ENCODE measurements at places on chromosomes 16 and 17. TPM values are rescaled to one million over a fixed set of nuclear protein-coding genes. Genes with fewer than 3 reads are reported as not detected.
A peak's percentile ranks its signal among the peaks of the same experiment; 100 is the strongest.

DNA sequence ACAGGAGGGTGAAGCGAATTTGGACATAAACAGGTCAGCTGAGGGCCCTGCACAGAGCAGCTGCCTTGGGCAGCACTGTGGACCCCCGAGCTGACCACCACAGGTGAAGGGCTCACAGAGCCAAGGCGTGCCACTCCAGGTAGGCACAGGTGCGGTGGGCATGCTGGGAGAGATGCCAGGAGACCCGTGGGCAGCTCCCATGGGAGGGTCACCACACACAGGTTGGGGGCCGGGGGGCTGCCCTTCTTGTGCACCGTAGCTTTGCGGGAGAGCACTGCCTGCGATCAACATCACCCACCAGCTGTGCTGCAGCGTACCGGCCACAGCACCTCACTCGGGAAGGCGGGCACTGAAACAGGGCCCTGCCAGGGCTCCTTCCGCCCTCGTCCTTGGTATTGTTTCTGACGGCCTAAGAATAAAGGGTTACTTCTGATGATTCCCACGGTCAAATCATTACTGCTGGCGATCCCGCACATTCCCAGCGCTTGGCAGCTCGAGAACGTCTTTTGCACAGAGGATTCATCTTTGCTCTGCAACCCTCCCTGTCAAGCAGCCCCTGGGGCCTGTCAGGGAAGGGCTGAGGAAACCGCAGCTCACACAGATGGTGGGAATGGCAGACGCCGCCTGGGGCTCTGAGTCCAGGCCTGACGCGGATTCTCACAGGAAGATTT is 181.7 kb downstream of the BANP start:
- no peak overlapping the region for H3K4me3 ChIP-seq
- no peaks in the 10 kb centered on the region for H3K27me3 ChIP-seq
- no peak for DNase-seq
- H3K4me1 ChIP-seq, result no peaks in the 10 kb centered on the region
- no peak overlapping the region for H3K27ac ChIP-seq

DNA sequence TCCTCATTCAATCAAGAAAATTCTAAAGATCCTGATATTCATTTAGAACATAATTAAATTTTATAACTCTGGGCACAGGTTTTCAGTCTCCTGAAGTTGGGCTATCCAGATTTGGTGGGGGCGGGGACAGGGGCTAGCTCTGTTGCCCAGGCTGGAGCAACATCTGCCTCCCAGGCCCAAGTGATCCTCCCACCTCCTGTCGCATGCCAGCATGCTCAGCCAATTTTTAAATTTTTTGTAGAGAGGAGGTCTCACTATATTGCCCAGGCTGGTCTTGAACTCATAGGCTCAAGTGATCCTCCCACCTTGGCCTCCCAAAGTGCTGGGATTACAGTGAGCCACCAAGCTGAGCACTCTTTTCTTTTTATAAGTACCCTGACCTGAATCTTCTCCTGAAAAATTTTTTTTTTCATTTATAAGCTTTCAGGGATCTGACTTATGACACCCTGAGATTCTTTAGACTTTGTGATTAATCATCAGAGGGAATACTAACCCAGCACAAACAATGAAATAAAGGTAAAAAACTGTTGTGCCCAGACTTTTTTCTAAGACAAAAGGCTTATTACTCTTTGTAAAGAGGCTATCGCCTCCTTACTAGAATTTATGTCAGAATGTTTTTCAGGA is 62.6 kb downstream of the TUBD1 start:
- H3K27me3 ChIP-seq, result no peaks in the 10 kb centered on the region
- H3K27ac ChIP-seq, result peak overlapping the region; percentile 75
- peaks cover 12% of the 10 kb centered on the region for H3K4me1 ChIP-seq
- no peaks in the 10 kb centered on the region for H3K36me3 ChIP-seq
- DNase-seq, result no peak

DNA sequence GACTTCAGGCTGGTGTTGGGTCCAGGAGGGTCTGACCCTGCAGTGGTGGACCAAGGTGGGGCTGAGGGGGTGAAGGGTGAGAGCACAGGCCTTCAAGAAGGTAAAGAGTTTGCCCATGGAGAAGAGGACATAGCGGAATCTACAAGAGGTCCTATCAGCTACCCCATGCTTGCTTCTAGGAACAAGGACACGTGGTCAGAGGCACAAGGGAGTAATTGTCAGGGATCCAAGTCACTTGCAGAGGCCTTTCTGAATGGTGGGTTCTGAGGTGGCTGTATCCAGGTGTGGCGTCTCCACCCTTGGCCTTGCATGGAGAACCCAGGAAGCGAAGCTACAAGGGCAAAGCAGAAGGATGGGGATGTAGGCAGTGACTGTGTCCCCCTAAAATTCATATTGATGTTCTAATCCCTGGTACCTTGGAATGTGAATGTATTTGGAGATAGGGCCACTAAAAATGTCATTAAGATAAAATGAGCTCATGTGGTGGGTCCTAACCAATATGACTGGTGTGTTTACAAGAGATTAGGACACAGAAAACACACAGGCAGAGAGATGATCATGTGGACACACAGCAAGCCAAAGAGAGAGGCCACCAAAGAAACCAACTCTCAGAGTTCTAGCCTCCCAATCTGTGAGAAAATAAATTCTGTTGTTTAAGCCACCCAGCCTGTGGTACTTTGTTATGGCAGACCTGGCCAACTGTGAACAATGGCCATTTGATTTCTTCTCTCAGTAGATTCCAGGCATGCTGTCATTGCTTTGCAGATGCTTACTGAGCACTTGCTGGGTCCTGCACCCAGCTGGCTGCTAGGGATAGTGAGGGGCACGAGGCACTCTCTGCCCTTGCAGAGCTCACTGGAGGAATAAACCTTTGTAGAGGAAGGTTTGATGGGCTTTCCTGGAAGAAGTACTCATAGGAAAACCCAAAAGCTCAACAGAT is 75.8 kb downstream of the UTP18 start:
- H3K4me3 ChIP-seq, result no peak overlapping the region
- no peak for DNase-seq
- H3K4me1 ChIP-seq, result no peaks in the 10 kb centered on the region
- no peak overlapping the region for H3K27ac ChIP-seq

DNA sequence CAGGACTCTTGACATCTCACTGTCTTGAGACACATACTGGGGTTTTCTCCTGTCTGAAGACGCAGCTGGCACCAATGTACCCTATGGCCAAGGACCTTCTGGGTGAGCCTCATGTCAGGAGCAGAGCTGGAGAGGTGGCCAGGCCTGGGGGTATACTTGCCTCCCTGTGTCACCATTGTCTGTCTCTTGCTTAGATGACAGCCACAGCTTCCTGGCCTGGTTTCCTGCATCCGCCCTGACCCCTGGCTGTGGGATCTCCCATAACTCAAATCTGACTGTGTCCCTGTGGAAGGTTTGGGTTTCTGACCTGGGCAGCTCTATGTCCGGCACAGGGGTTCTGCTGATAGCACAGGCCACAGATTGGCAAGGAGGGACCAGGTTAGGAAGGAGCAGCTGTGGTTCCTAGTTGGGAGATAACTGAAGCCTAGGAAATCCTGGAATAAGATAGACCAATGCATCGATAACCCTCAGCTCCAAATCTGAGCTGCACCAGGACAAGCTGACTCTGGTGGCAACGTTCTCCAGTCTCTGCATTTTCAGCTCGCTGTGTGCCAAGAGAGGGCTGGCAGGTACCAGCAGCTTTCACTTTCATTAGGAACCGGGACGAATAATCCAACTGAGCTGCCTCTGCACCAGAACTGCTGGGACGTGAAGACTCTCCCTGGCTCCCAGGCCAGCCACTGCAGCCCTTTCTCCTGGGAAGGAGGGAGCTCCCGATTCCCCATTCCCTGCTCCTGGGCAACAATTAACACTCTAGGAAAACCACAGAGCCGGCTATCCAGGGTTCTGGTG is 5.0 kb downstream of the DEXI start:
- peak overlapping the region; percentile 33 for H3K27ac ChIP-seq
- peak overlapping the region; percentile 91 for H3K4me3 ChIP-seq
- H3K27me3 ChIP-seq, result no peaks in the 10 kb centered on the region
- DNase-seq, result no peak
- H3K4me1 ChIP-seq, result peaks cover 58% of the 10 kb centered on the region

GRCh38 chr17:82350182-82351030 is 8.6 kb upstream of the TEX19 start:
- DNase-seq, result no peak
- no peak overlapping the region for H3K27ac ChIP-seq
- no peaks in the 10 kb centered on the region for H3K27me3 ChIP-seq

DNA sequence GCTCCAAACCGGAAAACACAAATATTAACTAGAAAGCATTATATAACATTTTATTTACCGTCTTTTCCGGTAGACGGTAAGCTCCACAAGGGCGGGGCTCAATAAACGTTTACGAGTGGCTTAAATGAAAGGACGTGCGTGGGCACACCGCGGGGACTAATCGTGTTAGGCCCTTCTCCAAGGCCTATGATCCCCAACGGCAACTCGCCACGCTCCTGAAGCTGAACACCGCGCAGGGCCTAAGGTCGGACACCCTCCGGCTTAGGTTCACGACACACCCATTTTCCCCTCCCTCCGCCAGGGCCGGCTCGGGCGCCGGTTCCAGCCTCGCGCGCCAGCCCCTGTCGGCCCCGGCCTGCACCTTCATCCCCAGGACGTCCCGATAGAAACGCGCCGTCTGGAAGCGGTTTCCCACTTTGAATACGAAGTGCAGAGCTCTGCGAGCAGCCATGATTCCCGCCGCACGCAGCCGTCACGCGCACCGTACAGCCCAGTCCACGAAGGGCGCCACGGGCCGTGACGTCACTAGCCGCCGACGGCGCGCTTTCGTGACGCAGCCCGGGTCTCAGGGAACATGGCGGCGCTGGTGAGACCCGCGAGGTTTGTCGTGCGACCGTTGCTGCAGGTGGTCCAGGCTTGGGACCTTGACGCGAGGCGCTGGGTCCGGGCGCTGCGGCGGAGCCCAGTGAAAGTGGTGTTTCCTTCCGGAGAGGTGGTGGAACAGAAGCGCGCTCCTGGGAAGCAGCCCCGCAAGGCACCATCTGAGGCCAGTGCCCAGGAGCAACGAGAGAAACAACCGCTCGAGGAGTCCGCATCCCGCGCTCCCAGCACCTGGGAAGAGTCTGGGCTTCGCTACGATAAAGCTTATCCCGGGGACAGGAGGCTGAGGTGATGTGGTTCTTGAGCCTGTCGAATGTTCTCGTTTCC is at the start of the genes GLOD4 and MRM3:
Gene GLOD4, minus strand, starts transcription at position 476 of the 927 bp plus-strand sequence. Its CDS starts 25 bp downstream, at position 451.
Gene MRM3, plus strand, starts transcription at position 549 of the 927 bp plus-strand sequence. Its CDS starts 26 bp downstream, at position 575.
- no peaks in the 10 kb centered on the region for H3K27me3 ChIP-seq
- H3K27ac ChIP-seq, result peak within 1 kb of the TSS; percentile 79
- H3K4me3 ChIP-seq, result peak within 1 kb of the TSS; percentile 84
- peaks cover 12% of the 10 kb centered on the region for H3K4me1 ChIP-seq
- peak; percentile 95 for DNase-seq

DNA sequence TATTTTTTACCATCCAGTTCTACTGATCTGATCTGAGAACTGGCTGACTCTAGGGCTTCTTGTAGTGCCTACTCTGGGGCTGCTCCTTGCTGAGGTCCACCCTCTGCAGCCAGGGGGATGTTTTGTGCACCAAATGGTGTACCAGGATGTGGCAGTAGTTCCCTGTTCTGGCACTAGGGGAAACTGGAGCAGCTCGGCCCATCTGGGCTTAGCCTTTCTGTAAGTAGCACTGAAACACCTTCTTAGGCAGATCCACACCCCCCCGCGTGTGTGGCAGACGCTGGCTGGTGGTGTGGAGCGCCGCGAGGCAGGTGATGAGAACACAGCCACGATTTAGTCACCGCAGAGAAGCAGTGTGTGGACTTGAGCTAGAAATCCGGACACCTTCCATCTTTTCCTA is 17.0 kb downstream of the DUSP14 start:
- H3K4me1 ChIP-seq, result peaks cover 14% of the 10 kb centered on the region
- no peaks in the 10 kb centered on the region for H3K27me3 ChIP-seq
- no peak overlapping the region for H3K4me3 ChIP-seq
- no peak overlapping the region for H3K27ac ChIP-seq
- no peak for DNase-seq

- no peaks in the 10 kb centered on the region for H3K36me3 ChIP-seq
- H3K4me3 ChIP-seq, result no peak overlapping the region
- H3K27me3 ChIP-seq, result no peaks in the 10 kb centered on the region
- H3K4me1 ChIP-seq, result no peaks in the 10 kb centered on the region
Observed at GRCh38 chr16:27571433-27572326, 21.7 kb downstream of the KATNIP start.

- H3K4me1 ChIP-seq, result no peaks in the 10 kb centered on the region
- no peak overlapping the region for H3K27ac ChIP-seq
- DNase-seq, result no peak
- H3K27me3 ChIP-seq, result no peaks in the 10 kb centered on the region
Observed at GRCh38 chr17:81582341-81582740, 30.2 kb upstream of the FAAP100 start.

DNA sequence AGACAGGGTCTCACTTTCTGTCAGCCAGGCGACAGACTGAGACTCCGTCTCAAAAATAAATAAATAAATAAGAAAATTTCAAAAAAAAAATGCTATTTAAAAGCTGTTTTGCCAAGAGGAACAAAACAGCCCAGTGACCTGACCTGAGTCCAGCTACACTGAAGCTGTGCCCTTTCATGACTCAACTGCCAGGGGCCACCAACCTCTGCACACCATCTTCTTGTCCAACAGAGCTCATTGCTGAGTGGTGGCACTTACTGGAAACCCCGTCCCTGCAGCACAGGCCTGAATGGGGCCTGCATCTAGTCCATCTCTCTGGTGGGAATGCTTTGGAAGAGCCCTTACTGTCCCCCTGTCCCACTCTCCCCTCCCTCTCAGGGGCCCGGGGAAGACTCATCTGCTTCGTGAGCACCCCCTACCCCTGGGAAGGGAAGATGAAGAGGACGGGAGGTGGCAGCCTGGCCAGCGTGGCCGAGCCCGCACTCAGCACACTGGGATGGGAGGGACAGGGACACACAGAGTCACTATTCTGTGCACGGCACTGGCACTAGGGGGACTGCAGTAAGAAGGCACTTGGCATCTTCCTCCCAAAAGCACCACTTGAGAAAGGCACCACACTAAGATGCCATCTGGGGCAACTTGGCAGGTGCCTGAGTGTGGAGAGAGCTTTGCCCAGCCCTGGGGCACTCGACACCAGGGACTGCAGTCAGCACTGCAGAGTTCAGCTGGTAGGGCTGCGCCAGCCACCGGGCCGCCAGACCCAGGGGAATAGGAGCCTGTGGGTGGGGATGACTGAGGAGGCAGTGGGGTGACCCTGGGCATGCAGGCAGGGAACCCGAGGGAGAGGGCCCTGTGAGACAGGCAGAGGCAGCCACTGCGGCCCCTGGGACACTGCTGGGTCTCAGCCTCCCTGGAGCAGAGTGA is 13.5 kb downstream of the FBXO31 start:
- H3K27ac ChIP-seq, result peak overlapping the region; percentile 33
- H3K4me3 ChIP-seq, result no peak overlapping the region
- peaks cover 58% of the 10 kb centered on the region for H3K4me1 ChIP-seq
- DNase-seq, result peak; percentile 67
- H3K36me3 ChIP-seq, result peaks cover 7% of the 10 kb centered on the region

The TPSD1 gene
- total RNA-seq, result 0.38 TPM

The MGAT5B gene
- not detected for total RNA-seq

The MAPT gene
- total RNA-seq, result 17.9 TPM
